ENCODE measurements at places on chromosomes 5 and 9. TPM values are rescaled to one million over a fixed set of nuclear protein-coding genes. Genes with fewer than 3 reads are reported as not detected.

- no peaks in the 10 kb centered on the region for H3K36me3 ChIP-seq
- no peaks in the 10 kb centered on the region for H3K4me1 ChIP-seq
These were observed 864 bp upstream of the GRIN3A start for GRCh38 chr9:101739311-101739710.

The BNC2 gene
- total RNA-seq, result 51.3 TPM

The XRCC4 gene
- total RNA-seq, result 6.8 TPM

The HACD4 gene
- 6.8 TPM for total RNA-seq

DNA sequence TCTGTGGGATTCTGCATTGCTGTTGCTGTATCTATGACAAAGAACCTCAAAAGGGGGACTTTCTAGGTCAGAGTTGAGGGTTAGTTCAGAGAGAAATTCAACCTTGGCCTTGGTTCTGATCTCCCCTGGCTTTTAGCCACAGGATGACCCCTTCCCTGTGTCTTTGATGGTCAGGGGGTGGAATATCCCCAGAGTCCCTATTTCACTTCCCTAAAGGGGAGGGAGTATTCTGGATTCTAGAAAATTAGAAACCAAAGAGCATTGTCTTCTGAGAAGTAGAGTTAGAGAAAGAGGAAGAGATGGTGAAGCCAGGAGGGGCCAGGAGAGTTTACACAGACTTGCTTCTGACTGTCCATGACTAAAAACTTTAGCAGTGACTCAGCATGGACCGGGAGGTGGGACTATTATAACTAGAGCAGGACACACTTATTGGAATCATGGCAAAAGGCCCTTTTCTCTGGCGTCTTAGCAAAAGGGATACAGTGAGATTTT, 56.2 kb upstream of the LPAR1 start:
- no peak for DNase-seq
- H3K27ac ChIP-seq, result peak overlapping the region; percentile 40
- no peaks in the 10 kb centered on the region for H3K27me3 ChIP-seq
- H3K4me3 ChIP-seq, result no peak overlapping the region
- H3K4me1 ChIP-seq, result peaks cover 7% of the 10 kb centered on the region

DNA sequence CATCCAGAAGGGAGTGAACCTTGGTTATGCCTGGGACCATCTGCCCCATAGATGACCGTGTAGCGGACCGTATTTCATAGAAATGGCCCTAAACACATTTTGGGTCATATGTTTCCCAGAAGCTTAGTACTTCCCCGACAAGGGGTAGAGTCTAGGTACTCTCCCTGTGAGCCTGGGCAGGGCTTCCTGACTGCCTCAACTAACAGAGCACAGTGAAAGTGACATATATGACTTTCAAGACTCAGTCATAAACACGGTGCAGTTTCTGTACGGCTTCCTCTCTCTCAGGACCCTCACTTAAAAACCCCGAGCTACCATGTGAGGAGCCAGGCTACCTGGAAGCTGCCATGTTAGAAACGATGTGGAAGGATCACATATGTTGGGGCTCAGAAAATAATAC, 20.9 kb downstream of the C9orf57 start:
- no peak overlapping the region for H3K27ac ChIP-seq
- no peak overlapping the region for H3K4me3 ChIP-seq
- H3K4me1 ChIP-seq, result peaks cover 6% of the 10 kb centered on the region

DNA sequence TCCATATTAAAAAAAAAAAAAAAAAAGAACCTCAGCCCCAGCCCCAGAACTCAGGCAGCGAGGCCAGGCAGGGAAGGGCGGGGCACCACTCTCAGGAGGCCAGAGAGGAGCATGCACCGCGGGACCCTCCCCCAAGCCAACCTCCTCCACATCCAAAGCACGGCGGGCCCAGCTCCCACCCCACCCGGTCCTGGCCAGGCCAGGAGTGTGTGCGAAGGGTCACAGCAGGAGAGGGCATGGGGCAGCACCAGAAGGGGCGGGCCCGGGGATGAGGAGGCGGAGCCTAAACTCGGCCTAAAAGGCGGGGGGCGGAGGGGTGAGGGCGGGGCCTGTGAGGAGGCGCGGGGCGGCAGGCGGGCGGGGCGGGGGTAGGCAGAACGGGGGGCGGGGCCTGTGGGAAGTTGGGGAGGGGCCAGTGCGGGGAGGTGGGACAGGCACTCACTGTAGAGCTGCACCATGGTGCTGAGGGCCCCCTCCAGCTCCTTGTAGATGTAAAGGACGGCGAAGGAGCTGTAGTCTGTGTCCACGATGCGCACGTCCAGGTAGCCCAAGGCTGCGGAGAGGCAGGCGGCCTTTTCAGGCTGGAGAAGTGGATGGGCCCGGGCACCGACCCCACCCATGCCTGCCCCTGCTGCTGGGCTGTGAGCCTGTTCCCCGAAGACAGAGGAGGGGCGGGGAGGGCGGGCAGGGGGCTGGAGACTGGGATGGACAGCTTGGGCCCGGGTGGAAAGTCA, 1.2 kb downstream of the LCN15 start:
- H3K36me3 ChIP-seq, result no peaks in the 10 kb centered on the region
- no peak overlapping the region for H3K4me3 ChIP-seq
- peak; percentile 84 for DNase-seq
- no peaks in the 10 kb centered on the region for H3K4me1 ChIP-seq
- H3K27me3 ChIP-seq, result peaks cover 3% of the 10 kb centered on the region
- H3K27ac ChIP-seq, result no peak overlapping the region

GRCh38 chr5:112930082-112930344, 8.0 kb upstream of the REEP5 start:
- peaks cover 16% of the 10 kb centered on the region for H3K4me1 ChIP-seq
- no peak for DNase-seq
- H3K27ac ChIP-seq, result no peak overlapping the region
- no peaks in the 10 kb centered on the region for H3K27me3 ChIP-seq
- no peaks in the 10 kb centered on the region for H3K36me3 ChIP-seq

The PCDHGA9 gene
- total RNA-seq, result 6.2 TPM

- no peak overlapping the region for H3K27ac ChIP-seq
- no peak for DNase-seq
- H3K4me3 ChIP-seq, result no peak overlapping the region
These were observed 10.6 kb upstream of the SAP30L start for GRCh38 chr5:154435226-154435625.

The HMCN2 gene
- under 0.01 TPM for total RNA-seq

DNA sequence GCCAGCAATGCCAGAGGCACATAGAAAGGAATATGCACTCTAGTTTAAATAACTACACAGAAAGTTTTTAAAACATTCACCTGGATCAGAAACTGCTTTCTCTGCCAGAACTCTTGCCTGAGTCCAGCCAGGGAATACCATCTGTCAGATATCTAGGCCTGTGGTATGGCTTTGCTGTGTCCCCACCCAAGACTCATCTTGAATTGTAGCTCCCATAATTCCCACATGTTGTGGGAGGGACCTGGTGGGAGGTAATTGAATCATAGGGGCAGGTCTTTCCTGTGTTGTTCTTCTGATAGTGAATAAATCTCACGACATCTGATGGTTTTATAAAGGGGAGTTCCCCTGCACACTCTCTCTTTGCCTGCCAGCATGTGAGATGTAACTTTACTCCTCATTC, 41.5 kb upstream of the KCNV2 start:
- no peaks in the 10 kb centered on the region for H3K27me3 ChIP-seq
- H3K36me3 ChIP-seq, result no peaks in the 10 kb centered on the region
- no peak overlapping the region for H3K4me3 ChIP-seq
- DNase-seq, result no peak
- H3K27ac ChIP-seq, result no peak overlapping the region
- no peaks in the 10 kb centered on the region for H3K4me1 ChIP-seq

DNA sequence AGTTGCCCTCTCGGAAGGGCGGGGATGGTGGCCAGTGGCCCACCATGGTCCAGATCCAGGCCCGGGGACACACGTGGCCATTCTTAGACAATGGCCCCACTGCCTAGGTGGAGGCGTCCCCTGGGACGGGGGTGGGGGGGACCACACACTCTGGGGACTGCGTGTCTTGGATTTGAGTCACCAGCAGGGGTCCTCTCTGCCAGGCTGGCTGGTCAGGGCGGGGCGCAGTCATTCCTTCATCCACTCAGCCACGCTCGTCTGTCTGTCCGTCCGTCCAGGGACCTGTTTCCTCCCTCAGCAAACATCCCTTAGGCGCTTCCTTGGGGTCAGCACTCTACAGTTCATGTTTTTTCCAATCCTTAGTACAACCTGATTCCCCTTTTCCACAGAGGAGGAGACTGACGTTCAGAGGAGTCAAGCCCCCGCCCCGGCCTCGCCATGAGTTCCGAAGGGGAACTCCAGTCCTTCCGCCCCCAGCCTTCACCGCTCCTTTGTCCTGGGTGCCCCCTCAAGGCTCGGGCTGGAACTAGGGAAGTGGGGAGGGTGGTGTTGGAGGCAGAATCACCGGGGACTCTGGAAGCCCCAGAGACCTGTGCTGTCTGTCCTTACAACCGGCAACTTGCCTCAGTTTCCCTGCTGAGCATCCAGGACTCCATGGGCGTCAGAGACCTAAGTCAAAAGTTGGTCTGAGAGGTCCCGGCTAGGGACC, 276.6 kb upstream of the MVB12B start:
- no peak for DNase-seq
- H3K36me3 ChIP-seq, result no peaks in the 10 kb centered on the region
- peaks cover 30% of the 10 kb centered on the region for H3K27me3 ChIP-seq
- H3K27ac ChIP-seq, result no peak overlapping the region
- no peaks in the 10 kb centered on the region for H3K4me1 ChIP-seq
- H3K4me3 ChIP-seq, result no peak overlapping the region

Data from osteoblast (primary cell).